ENCODE measurements at places on chromosomes 11 and 22. TPM values are rescaled to one million over a fixed set of nuclear protein-coding genes. Genes with fewer than 3 reads are reported as not detected.

WDR74 gene
- 39.7 TPM for total RNA-seq

RELA gene
- total RNA-seq: 28.8 TPM

ACR gene
- total RNA-seq: not detected

TKFC gene
- 28.0 TPM for total RNA-seq

OPCML gene
- not detected for total RNA-seq

C11orf42 gene
- not detected for total RNA-seq

HEPN1 gene
- not detected for total RNA-seq

PDGFD gene
- total RNA-seq: 4.3 TPM

KCNJ5 gene
- not detected for total RNA-seq

EHF gene
- total RNA-seq: not detected

All from myometrial cell (primary cell).